ENCODE measurements at places on chromosomes 12 and 14. TPM values are rescaled to one million over a fixed set of nuclear protein-coding genes. Genes with fewer than 3 reads are reported as not detected.

GRCh38 chr14:32044454-32044853, 32.6 kb upstream of the ARHGAP5 start:
- DNase-seq: no peak

Gene CLEC12A
- total RNA-seq: not detected

Gene TEX52
- not detected for total RNA-seq

Gene LRR1
- total RNA-seq: 15.7 TPM

DNA sequence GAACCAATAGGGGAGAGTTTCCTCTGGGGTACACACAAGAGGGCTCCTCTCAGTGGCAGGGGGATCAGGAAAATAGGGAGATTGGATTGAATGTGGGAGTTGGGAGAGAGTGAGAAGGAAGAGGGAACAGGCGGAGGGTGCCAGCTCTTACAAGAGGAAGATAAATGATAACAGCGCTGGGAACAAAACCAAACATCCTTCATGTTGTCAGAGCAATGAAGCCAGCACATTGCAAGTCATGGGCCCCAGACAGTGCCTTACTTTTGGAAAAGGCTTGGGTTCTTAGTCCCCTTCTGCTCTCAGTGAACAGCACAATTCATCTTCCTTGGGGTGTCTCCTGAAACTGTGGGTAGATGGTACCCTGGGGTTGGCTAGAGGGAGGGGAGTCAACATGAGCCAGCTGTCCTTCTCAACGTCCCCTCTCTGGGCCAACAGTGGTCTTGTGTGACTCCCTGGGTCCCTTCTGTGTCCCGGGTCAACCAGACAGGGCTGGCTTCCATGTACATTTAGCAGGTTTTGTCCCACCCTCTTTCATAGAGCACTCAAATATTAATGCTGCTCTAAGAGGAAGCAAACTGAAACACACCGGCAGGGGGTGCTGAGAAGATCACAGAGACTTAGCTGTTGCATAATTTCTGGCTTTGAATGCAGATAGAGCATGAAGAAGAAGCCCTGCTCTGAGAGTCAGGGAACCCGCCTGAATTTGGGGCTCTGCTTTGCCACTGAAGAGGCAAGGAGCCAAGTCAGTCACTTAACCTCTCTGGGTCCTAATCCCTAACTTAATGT, 138.5 kb downstream of the ESRRB start:
- peak; percentile 48 for DNase-seq
